ENCODE measurements at places on chromosomes 4 and X.

GRCh38 chrX:135454816-135455215 is 33.1 kb downstream of the SMIM10L2A start:
- DNase-seq: no peak

DNA sequence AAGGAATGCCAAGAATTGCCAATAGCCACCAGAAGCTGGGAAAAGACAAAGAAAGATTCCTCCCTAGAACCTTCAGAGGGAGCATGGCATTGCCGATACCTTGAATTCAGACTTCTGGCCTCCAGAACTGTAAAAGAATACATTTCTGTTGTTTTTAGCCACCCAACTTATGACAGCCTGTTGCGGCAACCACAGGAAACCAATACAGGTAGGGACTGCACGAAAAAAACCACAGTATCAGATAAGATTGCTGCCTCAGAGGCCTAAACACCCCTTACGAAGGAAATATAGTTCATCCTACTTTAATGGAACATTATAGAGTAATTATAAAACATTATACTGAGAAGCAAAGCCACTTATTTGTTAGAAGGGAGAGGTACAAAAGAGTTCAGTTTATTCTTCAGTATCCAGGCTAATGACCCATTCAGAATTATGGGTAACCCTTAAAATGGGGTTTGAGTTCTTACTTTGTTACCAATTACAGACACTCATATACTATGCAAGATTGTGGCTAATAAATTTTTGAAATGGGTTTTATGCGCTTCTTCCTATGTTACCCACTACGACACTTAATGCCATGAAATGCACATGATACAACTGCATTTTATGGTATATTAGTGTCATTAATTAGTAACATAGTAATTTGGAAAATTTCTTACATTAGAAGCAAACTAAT is 37.4 kb upstream of the SMIM10L2A start:
- no peak for DNase-seq

GRCh38 chrX:21926116-21926515 is 14.4 kb upstream of the SMS start:
- DNase-seq: no peak

DNA sequence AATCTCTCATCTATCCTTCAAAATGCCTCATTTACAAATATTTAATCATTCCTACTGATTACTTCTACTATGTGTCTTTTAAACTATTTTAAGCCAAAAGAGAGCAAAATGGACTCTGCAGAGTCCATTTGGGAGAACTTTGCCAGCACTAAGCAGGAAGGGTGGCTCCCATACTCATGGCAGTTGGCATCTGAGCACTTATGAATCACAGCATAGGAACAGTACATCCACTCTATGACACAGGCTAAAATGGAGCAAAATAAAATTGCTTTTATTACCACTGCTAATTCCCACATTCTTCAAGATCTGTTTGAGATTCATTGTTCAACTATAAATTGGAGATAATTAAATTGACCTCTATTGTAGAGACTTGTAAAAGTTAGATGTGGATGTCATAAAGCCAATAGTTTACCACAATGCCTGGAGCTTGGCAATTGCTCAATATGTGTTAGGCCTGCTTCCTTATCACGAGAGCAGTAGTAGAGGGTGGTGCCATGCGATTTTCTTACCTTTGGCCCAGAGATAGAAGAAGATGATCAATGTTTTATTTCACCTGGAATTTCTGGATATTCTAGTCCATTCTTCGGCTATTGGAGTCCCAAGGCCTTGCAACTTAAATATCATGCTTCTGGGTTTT is 19.1 kb downstream of the HPGD start:
- no peak for DNase-seq

DNA sequence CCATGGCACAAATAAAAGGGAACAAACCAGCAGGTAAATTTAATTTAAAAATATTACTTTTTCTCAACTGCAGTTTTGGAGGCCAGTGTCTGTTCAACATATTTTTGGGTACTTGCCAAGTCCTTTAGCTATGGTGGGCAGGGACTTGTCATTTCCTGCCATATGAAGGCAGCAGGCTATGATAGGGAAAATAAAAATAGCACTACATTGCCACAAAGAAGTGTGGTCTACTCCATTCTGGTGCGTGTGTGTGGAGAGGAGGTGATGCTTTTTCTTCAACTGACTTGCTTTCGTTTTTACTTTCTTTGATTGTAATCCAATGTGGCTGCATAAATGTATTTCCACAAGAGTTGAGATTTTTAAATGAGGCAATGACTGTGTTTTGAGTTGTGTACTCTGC is 17.2 kb downstream of the GPR174 start:
- no peak for DNase-seq

DNA sequence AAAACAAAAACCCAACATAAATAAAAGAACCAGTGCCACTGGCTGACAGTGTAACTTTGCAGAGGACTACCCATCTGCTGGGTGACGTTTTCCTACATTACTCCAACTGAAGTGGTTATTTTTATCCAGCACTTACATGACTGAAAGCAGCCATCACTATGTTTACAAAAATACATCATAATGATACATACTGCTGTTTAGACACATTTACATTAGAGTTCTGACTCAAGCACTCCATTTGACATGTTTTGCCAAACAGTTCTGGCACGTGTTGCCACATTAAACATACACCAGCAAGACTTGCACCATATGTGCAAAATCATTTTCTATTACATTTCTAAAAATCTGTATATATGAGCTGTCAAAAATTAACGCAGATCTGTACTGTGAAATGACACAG is 39.6 kb downstream of the BEND4 start:
- DNase-seq: no peak

Measured in stimulated activated CD8-positive, alpha-beta memory T cell treated with anti-CD3 and anti-CD28 coated beads, Interleukin-4, amount 100 ng/mL, for 1 hour (primary cell).